ENCODE measurements at places on chromosomes 2 and 18. TPM values are rescaled to one million over a fixed set of nuclear protein-coding genes. Genes with fewer than 3 reads are reported as not detected.
A peak's percentile ranks its signal among the peaks of the same experiment; 100 is the strongest.

- H3K36me3 ChIP-seq, result no peaks in the 10 kb centered on the region
- H3K27ac ChIP-seq, result no peak overlapping the region
- peaks cover 6% of the 10 kb centered on the region for H3K4me1 ChIP-seq
- H3K27me3 ChIP-seq, result no peaks in the 10 kb centered on the region
- no peak for DNase-seq
These were observed 15.0 kb upstream of the POLI start for GRCh38 chr18:54254265-54254758.

DNA sequence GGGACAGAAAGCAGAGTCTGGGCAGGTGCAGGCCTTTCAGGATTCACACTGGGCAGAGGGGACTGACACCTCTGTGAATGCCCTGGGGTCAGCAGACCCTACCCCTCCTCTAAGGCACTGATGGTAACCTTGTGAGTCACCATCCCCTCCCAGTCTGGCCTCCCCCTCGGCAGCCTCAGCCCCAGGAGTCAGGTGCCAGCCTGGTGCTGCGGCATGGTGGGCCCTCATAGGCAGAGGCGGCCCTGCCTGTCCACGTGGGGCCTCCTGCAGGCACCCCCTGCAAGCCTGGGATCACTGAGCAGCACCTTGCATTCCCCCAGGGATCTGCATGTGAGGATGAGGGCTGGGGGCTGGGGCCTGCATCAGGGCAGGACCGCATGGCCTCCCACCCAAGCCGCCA, 4.8 kb upstream of the GPR17 start:
- H3K36me3 ChIP-seq, result no peaks in the 10 kb centered on the region
- DNase-seq, result no peak
- H3K4me1 ChIP-seq, result peaks cover 25% of the 10 kb centered on the region
- H3K27me3 ChIP-seq, result no peaks in the 10 kb centered on the region
- peak overlapping the region; percentile 75 for H3K4me3 ChIP-seq

GRCh38 chr2:240963065-240963867, 35.2 kb upstream of the SNED1 start:
- H3K27me3 ChIP-seq, result no peaks in the 10 kb centered on the region
- H3K4me3 ChIP-seq, result no peak overlapping the region
- H3K36me3 ChIP-seq, result no peaks in the 10 kb centered on the region
- no peak overlapping the region for H3K27ac ChIP-seq

- H3K4me1 ChIP-seq, result no peaks in the 10 kb centered on the region
These were observed 158.2 kb downstream of the TDRD15 start for GRCh38 chr2:21281791-21282514.

The GALNT3 gene
- total RNA-seq, result 6.7 TPM

The CHMP3 gene
- 53.9 TPM for total RNA-seq

The SNORC gene
- total RNA-seq, result 1.0 TPM
